Stimulated activated naive CD8-positive, alpha-beta T cell treated with anti-CD3 and anti-CD28 coated beads, Interleukin-15, Interleukin-2, amounts not matched to agents 100 U/mL and 50 U/mL, for 24 hours (primary cell): ENCODE measurements at places on chromosomes 12 and 14.
A peak's percentile ranks its signal among the peaks of the same experiment; 100 is the strongest.

- peak; percentile 55 for DNase-seq
Observed at GRCh38 chr12:113479590-113480335, 8.1 kb upstream of the LHX5 start.

DNA sequence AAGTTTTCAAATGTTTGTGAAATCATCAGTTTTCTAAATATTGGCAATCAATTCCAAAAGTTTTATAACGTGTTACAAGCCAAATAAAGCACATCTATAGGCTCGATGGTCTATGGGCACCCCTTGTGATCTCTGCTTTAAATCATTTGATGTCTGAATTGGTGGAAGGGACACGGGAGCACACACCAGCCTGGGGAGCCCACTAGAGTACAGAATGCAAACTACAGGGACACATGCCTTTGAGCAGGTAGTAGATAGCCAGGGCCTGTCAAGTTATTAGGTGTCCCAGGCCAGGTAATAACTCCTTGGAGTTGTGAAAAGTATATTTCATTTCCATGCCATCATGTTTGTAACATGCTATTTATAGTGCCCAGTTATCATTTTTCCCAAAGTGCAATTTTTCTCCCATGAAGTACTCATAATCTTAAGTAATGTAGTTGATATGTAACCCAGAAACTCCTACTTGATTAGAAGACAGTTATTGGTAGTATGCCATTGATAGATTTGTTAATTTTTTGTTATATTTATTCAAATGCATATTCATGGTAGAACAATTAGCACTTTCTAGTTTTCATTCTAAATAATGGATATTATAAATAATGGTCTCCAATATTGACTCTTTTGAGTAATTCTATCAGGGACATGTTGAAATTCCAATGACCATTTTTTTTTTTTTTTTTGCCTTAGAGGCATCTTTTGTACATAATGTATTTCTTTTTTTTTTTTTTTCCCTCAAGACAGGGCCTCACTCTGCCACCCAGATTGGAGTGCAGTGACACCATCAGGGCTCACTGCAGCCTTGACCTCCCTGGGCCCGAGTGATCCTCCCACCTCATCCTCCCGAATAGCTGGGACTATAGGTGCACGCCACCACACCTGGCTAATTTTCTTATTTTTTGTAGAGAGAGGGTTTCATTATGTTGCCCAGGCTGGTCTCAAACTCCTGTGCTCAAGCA, 96.9 kb upstream of the FGD4 start:
- DNase-seq: peak; percentile 13

GRCh38 chr12:20547816-20548575, 147.1 kb upstream of the SLCO1C1 start:
- no peak for DNase-seq

- no peak for DNase-seq
Observed at GRCh38 chr12:105280966-105281693, 45.2 kb upstream of the APPL2 start.

DNA sequence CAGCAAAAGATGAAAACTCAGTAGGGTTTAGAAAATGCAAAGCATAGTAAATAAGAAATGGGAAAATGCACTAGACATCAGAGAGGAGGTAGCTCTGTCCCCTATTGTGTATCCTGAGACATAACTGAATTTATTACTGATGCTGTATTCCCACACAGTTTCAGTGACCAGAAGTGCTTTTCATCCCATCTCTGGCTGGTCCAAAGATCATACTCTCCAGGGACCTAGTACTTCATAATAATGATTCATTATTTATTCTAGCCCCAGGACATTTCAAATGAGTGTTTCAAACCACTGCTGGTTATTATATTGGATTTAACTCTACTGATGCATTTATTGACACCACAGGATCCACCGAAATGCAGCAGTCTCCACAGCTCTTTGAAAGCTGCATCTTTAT, 163.3 kb downstream of the PAWR start:
- DNase-seq: no peak

GRCh38 chr12:1533205-1533601, 61.2 kb downstream of the FBXL14 start:
- DNase-seq: peak; percentile 23

- DNase-seq: no peak
Observed at GRCh38 chr14:93944348-93945069, 17.4 kb downstream of the FAM181A start.

DNA sequence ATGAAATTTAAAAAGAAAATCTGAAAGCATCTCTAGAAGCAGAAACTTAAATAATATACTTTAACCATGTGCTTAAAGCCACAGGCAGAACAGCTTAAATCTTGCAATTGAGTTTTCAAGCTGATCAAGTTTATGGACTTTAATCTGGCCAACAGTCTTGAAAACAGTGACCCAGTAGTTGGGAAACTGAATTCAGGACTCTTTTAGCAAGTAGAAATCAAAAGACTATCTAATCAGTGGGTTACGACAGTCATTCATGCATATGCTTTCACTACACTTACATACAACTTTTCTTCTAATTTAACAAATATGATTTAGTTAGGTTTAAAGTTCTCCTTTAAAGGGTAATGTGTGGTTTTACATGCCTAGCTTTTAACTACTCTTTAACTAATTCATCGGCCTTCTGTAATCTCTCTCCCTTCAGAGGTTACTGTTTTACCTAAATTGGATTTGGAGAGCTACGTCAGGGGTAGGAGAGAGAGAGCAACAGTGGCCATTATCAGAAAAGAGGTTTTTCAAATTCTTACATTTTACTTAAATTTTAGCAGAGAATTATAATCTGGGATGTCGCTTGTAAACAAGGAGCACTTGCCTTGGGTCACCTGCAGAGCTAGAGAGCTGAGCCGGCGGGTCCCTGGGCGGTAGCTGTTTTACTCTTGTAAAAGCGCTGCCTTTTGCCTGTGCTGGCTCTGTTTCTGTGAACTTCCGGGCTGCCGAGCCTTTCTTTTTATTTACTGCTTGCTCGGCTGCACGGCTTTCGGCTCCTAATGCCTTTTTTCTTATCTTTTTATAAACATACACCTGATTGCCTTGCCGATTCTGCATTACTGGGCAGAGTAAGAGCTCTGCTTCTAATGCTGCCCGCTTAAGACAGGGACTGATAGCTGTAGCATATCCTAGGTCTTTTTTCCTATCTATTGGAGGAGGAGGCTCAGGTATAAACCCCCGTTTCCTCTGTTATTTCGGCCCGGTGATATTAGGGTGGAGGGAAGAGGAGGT, 17.4 kb upstream of the LYZ start:
- peak; percentile 59 for DNase-seq

GRCh38 chr12:93793983-93794382, 116.8 kb downstream of the CRADD start:
- DNase-seq: no peak

DNA sequence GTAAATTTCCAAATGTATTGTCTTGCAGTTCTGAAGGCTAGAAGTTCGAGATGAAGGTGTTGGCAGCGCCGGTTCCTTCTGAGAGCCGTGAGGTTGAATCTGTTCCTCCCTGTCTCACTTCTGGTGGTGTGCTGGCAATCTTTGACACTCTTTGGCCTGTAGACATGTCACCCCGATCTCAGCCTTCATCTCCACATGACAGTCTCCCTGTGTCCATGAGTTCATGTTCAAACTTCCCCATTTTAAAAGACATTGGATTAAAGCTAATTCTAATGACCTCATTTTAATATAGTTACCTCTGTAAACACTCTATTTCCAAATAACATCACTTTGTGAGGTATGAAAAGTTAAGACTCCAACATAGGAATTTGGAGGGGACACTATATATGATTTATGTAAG, 4.1 kb upstream of the RBM19 start:
- no peak for DNase-seq

GRCh38 chr12:26939953-26940352, 1.7 kb downstream of the FGFR1OP2 start:
- DNase-seq: no peak

GRCh38 chr14:31549817-31550216, 11.4 kb upstream of the NUBPL start:
- no peak for DNase-seq

DNA sequence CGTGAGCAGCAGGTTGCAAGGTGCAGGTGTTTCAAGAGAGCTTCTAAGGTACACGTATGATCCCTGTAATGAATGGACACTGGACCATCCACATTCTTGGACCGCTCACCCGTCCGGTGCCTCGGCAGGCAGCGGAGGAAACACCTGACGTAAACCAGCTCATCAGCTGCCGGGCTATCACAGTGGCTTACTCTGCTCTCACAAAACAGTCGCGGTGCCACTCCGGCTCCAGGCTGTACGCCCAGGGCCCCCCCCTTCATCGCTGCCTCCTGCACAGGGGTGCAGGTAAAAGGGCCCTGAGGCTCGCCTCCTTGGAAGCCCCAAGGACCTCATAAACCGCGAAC, 436 bp downstream of the VPS33A start:
- no peak for DNase-seq

- DNase-seq: no peak
Observed at GRCh38 chr12:56326533-56326932, 7.3 kb downstream of the PAN2 start.

- DNase-seq: no peak
Observed at GRCh38 chr12:1933342-1934051, 15.0 kb upstream of the CACNA2D4 start.

- DNase-seq: no peak
Observed at GRCh38 chr12:94636462-94637085, 13.8 kb downstream of the TMCC3 start.

DNA sequence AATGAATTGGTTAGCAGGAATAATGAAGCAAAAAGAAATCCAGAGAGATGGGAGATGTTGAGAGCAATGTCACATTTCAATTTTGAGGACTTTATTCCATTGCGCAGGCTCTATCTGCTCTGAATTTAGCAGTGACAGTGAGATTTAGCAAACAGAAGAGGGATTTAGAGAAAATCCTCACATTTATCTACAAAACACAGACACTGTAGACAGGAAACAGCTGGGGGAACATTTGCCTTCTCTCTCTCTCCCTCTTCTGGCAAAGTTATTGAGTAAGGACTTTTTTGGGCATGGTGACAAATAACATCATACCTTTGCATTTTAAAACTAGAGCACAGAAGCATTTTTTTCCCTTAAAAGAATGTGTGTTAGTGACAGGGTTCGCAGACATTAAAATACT, at the start of gene IGF1:
Gene IGF1 (minus strand): TSS at position 158 of the 400 bp plus-strand sequence. CDS start 182 bp downstream, outside the sequence.
- no peak for DNase-seq

- no peak for DNase-seq
Observed at GRCh38 chr12:55908726-55909512, 18.8 kb downstream of the PYM1 start.

DNA sequence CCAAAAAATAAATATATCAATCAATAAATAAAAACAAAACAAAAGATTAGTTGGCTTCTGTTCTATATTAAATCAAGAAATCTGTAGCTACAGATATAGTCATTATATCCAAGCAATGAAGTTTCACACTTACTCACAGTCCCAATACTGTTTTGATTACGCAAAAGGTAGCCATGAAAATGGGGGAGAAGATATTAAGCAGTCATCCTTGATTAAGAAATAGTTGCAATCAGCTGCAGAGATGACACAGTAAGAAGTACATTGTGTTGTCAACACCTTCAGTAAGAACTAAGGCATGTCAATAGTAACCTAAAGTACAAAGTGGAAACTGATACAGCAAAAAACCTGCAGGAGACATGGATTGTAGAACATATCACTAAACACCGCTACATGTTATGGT, 11.0 kb upstream of the RHOJ start:
- DNase-seq: no peak
